ENCODE measurements at places on chromosomes 7 and 10. TPM values are rescaled to one million over a fixed set of nuclear protein-coding genes. Genes with fewer than 3 reads are reported as not detected.

IFRD1 gene
- 17.8 TPM for total RNA-seq

GATA3 gene
- total RNA-seq, result 1.3 TPM

SGPL1 gene
- total RNA-seq, result 13.1 TPM

ATRNL1 gene
- 0.41 TPM for total RNA-seq

DNA sequence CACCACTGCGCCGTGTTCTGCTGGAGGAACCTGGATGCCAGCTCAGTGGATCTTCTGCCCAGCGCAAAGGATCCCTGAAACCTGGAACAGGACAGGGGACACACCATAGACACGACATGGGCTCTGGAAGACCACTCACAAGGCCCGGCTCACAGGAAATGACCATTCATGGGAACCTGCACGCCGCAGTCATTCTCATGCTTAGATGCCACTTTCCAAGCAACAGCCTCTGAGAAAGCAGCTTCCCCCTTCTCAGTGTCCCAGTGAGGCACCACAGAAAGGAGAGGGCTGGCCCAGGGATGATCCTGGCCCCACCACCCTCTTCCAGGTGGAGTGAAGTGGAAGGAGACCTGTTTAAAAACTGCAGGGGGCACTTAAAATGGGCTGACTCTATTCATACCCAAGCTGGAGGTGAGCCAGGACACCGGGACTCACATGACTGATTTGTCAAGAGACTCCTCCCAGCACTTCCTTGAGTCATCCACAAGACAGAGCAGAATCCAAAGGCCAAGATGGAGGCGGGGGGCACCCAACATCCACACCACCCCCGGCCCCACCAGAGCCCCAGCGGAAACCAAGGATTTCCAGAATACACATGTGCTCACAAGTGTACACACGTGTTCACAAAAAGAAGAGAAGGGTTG, 11.2 kb downstream of the CTBP2 start:
- DNase-seq, result peak; percentile 79

GRCh38 chr10:133001114-133001513, 58.7 kb upstream of the CFAP46 start:
- peak; percentile 20 for DNase-seq

DNA sequence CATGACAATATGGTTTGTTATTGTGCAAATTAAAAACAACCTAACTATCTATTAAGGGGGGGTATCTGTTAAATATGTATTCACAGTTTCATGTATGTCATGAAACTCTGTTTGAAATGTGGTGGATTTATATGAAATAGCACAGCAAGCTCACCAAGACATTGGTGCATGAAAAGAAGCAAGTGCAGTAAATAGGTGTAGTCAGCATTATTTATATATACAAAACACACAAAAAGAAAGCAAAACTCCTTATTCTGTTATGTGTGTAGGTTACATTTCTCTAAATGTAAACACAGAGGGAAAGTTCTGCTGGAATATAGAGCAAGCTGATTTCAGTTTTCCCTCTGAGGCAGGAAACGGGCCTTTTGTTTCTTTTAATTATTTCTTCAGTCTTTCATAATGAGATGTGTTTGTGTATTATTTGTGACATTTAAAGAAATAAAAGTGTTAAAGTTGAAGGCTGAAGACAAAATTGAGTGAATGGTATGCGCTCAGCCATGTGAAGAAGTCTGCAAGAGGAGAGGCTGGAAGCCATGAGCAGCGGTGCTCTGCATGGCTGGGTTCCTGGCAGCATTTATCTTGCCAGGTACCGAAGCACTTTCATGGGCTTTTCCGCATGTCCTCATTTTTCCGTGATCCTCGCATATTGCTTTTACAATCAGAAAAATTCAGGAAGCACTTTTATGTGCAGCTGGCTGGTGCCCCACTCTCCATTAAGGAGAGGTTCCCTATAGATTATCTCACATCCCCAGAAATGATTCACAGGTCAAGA, 38.5 kb downstream of the GRID1 start:
- no peak for DNase-seq

- DNase-seq, result no peak
Observed at GRCh38 chr10:32239769-32240168, 107.2 kb downstream of the EPC1 start.

DNA sequence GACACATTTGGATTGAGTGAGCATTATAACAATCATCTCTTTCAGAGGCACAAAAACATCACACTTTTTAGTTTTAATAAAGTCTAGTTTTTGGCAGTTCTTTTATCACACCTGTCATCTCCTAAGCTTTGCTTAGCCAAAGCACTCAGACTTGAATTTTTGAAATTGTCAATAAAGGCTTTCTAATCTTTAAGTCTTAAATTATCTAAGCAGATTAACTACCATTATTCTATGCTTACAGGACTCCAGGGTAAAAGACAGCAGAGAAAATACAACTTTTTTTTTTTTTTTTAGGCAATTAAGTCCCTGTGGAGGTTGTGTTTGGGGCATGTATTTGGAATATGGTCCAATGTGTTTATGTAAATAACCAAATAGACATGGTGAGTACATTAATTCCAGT, 17.6 kb upstream of the DLX6 start:
- no peak for DNase-seq
